ENCODE measurements at places on chromosomes 3 and 15.

- no peak for DNase-seq
Observed at GRCh38 chr15:74954515-74954914, 2.1 kb downstream of the RPP25 start.

DNA sequence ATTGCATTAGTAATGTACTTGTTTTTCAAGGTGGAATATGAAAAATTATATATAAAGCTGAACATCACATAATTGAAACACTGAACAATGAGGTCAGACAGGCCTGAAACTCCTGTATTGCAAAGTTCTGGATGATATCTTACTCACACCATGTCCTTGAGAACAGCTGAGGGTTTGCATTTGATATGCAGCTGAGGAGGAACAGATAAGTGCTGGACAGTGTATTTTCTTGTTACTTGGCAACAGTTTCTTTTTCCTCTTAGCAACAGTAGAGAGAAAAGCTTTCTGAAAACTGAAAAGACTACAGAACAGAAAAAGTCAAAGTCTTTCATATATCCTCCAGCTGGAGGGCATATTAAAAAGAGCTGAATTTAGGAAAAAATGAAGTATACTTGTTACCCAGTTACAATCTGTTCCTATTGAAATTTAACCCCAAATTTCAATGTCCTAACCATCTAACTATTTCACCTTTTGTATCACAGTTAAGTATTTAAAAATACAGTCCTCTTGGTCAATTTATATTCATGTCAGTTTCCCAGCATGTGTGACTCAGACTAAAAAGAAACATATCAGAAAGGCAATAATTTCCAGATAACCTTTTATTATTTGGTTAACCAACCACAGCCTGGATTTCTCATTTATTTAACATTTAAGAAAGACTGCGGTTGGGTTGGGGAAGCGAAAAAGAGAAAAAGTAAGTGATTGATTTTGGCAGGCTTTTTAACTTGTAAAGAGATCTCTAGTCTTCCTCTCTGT is 733.0 kb upstream of the DPPA4 start:
- no peak for DNase-seq

GRCh38 chr15:61974759-61975158 is 85.5 kb downstream of the VPS13C start:
- no peak for DNase-seq

DNA sequence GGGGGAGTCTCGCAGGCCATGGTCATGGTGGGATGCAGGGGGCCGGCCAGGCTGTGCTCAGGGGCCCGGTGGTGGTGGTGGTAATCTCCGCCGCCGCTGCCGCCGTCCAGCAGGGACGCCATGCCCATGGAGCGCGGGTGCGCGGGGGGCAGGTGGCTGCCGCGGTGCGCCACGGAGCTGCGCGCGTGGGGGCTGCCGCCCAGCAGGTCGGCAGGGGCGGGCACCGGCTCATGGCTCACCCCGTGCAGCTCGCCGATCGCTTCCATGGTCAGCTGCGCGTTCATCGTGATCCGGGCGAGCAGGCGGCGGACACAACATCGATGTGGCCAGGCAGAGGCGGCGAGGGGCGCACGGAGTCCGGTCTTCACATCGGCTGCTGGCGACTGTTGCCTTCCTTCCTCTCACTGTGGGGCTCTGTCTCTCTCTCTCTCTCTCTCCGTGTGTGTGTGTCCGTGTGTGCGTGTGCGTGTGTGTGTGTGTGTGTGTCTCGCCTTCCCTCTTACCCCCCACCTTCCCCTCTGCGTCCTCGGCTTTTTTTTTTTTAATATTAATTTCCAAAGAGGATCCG is 451 bp downstream of the ONECUT1 start:
- no peak for DNase-seq

DNA sequence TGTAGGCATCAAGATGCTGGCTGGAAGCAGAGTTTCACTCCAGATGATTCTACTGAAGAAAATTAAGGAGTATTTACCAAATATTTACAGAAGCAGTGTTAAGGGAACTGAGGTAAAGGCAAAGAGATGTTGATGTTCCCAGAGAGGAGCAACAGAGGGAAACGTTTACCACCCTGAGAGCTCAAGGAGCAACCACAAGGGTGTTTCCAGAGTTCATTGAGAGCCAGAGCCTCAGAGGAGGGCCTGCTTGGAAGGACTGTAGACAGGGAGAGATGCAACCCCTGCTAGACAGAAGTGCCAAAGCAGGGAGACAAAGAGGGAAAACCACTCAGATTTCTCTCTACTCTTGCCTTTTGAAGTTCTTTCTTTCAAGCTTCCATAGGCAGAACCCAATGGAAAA is 474.5 kb downstream of the RBMS3 start:
- no peak for DNase-seq

- no peak for DNase-seq
Observed at GRCh38 chr3:171018156-171018935, 8.2 kb downstream of the SLC2A2 start.

- DNase-seq, result no peak
Observed at GRCh38 chr15:80317389-80318182, 65.6 kb upstream of the CTXND1 start.

- DNase-seq, result no peak
Observed at GRCh38 chr3:123803521-123803920, 80.6 kb downstream of the MYLK start.

GRCh38 chr3:31661286-31661685 is 128.6 kb downstream of the STT3B start:
- no peak for DNase-seq

DNA sequence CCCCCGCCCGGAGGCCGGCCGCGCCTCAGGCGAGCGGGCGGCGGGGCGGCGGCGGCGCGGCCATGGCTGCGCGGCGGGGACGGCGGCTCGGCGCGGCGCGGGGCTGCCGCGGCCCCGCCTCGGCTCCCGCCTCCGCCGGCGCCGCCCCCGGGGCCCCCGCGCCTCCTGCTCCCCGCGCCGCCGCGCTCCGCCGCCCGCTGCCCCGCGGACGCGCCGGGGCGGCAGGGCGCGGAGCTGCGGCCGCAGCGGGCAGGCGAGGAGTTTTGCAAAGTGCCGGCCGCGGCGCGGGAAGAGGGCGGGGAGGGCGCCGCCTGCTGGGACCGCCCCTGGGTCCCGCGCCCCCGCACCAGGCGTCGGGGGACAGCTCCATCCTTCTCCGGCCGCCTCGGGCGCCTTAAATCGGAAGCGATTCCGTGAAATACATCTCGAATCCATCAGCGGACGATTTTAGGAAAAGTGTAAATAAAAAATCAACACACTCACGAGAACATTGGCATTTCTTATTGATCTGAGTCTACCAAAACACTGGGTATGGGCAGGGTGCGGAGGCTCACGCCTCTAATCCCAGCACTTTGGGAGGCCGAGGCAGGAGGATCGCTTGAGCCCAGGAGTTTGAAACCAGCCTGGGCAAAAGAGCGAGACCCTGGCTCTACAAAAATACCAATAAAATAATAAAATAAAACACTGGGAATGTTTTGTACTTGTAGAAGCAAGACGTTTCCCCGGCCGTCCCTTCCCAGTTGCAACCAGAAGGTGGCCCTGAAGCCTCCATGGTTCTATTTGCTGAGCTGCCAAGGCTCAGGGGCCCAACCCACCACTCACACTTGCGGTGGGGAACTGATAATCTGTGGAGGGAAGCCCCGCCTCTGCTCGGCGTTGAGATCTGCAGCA is 136.9 kb downstream of the NUP210 start:
- no peak for DNase-seq

DNA sequence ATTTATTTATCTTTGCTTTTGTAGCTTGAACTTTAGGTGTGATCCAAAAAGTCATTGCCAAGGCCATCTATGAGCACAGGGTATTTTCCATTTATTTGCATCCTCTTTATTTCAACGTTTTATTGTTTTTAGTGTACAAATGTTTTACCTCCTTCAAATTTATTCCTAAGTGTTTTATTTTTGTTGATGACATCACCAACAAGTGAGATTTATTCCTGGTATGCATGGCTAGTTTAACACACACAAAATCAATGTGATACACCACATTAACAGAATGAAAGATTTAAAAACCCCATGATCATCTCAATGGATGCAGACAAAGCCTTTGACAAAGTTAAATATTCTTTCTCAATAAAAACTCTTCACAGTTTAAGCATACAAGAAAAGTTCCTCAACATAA is 66.3 kb upstream of the CHRM5 start:
- no peak for DNase-seq

DNA sequence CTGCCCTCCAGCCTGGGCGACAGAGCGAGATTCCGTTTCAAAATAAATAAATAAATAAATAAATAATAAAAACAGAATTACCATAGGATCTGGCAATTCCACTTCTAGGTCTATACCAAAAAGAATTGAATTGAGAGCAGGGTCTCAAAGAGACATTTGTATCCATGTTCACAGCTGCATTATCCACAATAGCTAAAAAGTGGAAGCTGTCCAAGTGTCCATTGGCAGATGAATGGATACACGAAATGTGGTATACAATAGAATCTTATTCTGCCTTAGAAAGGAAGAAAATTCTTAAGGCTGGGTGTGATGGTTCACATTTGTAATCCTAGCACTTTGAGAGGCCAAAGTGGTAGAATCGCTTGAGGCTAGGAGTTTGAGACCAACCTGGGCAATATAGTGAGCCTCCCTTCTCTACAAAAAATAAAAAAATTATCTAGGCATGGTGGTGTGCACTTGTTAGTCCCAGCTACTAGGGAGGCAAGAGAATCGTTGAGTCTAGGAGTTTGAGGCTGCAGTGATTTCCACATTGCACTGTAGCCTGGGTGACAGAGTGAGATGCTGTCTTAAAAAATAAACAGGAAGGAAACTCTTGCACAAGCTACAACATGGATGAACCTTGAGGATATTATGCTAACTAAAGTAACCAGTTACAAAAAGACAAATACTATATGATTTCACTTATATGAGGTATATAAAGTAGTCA is 24.2 kb downstream of the PFKFB4 start:
- no peak for DNase-seq

- no peak for DNase-seq
Observed at GRCh38 chr15:78035861-78036476, 41.5 kb downstream of the TBC1D2B start.

DNA sequence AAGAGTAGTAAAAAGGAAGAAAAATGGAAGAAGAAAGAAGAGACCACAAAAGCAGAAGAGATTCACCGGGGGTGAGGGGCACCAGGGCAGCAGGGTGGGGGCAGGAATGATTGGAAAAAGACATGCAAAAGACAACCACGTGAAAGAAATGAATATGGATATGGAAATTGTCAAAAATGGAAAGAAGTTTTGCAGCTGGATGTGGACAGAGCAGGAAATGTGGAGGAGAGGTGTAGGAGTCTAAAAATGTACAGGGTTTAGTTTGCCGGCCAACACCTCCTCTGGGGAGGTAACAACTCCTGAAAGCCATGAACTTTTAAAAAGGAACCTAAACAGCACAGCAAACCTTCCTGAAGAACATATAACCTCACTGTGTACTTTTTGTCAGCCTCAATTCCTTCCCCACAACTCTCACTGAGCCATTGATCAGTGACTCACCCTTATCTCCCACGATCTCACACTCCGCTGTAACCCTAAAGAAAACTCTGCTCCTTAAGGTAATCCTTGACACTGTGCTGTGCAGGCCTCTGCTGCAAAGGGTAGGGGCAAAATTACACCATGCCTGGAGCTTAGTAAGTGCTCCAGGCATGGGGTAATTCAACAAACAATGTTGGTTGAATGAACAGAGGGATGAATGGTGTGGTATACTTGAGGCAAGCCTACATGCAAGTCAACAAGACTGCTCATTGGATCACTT is 100.2 kb upstream of the BOC start:
- DNase-seq, result peak; percentile 3

- no peak for DNase-seq
Observed at GRCh38 chr3:73576999-73577461, 47.7 kb downstream of the PDZRN3 start.

- DNase-seq, result no peak
Observed at GRCh38 chr3:43863966-43864933, 173.5 kb downstream of the ABHD5 start.

DNA sequence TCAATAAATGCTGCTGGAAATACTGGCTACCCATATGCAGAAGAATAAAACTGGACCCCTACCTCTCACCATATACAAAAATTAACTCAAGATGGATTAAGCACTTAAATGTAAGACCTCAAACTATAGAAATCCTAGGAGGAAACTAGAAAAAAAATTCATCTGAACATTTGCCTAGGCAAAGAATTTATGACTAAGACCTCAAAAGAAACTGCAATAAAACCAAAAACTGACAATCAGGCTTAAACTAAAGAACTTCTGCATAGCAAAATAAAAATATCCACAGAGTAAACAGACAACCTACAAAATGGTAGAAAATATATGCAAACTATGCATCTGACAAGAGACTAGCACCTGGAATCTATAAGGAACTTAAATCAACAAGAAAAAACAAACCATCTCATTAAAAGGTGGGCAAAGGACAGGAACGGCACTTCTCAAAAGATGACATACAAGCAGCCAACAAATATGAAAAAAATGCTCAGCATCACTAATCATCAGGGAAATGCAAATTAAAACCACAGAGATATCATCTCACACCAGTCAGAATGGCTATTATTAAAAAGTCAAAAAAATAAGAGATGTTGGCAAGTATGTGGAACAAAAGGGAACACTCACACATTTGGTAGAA is 47.0 kb downstream of the MYO9A start:
- DNase-seq, result no peak

- DNase-seq, result no peak
Observed at GRCh38 chr15:41263891-41264351, 32.9 kb downstream of the CHP1 start.

DNA sequence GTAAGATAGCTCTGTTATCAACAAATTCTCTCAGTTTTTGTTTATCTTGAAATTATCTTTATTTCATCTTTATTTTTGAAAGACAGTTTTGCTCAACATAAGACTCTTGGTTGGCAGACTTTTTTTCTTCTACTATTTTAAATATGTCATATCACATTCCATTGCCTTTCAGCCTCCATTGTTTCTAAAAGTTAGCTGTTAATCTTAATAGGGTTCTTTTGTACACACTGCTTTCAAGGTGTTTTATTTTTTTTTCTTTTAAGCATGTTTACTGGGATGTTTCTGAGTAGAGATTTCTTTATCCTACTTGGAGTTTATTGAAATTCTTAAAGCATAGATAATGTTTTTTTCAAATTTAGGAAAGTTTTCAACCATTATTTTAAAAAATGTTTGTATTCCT is 294.6 kb downstream of the STXBP5L start:
- DNase-seq, result no peak

DNA sequence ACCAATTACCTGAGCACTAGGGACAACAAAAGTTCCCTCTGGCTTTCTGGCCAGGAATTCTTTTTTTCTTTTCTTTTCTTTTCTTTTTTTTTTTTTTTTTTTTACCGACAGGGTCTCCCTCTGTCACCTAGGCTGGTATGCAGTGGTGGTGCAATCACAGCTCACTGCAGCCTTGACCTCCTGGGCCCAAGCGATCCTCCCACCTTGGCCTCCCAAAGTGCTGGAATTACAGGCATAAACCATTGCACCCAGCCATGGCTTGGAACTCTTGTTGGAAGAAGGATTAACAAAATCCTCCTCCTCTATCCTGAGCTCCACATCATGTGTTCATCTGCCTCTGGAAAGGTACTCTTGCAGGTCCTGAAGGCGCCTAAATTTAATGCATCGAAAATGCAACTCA is 2.9 kb upstream of the LTF start:
- no peak for DNase-seq

- no peak for DNase-seq
Observed at GRCh38 chr3:81005992-81006391, 755.5 kb downstream of the GBE1 start.
